Esophagus muscularis mucosa (tissue), 4 donors: ENCODE measurements at places on chromosomes 16 and 17. TPM values are rescaled to one million over a fixed set of nuclear protein-coding genes. Genes with fewer than 3 reads are reported as not detected.

SHBG gene
- total RNA-seq, result not detected

DYNLRB2 gene
- total RNA-seq, result not detected

GRCh38 chr17:77186141-77186604 is 45.4 kb downstream of the SEC14L1 start:
- DNase-seq, result no peak

DNA sequence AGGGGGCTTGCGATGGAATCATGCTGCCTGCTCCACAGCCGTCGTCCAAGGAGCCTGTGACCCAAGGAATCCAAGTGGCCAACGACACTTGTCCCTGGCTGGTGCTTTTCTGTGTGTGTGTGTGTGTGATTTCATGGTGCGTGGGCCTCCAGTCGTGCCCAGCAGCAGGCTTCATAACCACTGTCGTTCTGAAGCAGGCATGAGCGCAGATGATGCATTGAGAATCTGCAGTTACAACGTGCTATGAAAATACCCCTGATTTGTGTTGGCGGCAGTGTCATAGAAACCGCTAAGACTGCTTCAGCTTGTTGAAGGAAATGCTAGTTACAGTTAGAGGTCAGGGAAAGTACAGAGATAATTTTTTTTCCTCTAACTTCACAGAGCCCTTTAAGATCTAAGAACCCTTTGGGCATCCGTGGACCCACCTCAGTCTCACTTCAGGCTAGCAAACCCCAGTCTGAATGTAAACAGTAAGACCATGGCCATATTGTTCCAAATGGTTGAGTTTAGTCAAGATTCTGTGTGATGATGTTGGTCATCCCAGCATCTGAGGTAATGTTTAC is 15.6 kb downstream of the C16orf90 start:
- DNase-seq, result no peak

- no peak for DNase-seq
These were observed 48.5 kb upstream of the MARCHF10 start for GRCh38 chr17:62856594-62856993.

KRTAP4-1 gene
- total RNA-seq, result not detected

GRCh38 chr16:66451548-66451947 is 24.5 kb downstream of the BEAN1 start:
- no peak for DNase-seq

- DNase-seq, result no peak
These were observed 500.2 kb downstream of the CDH11 start for GRCh38 chr16:64621616-64622015.

DNA sequence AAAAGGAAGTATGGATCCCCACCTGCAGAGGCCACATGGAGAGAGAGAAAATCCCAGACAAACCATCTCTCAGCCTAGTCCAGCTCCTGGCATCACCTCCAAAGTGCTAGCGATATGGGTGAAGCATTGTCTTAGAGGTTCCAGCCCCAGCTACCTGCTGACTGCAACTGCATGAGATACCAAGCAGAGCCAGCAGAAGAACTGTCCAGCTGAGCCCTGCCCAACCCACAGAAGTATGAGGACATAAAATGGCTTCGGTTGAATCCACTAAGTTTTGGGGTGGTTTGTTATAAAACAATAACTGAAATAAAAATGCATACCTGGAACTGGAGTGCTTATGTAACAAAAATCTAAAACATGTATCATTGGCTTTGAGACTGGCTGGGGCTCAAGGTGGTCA is 20.4 kb upstream of the SLFN5 start:
- no peak for DNase-seq

DNA sequence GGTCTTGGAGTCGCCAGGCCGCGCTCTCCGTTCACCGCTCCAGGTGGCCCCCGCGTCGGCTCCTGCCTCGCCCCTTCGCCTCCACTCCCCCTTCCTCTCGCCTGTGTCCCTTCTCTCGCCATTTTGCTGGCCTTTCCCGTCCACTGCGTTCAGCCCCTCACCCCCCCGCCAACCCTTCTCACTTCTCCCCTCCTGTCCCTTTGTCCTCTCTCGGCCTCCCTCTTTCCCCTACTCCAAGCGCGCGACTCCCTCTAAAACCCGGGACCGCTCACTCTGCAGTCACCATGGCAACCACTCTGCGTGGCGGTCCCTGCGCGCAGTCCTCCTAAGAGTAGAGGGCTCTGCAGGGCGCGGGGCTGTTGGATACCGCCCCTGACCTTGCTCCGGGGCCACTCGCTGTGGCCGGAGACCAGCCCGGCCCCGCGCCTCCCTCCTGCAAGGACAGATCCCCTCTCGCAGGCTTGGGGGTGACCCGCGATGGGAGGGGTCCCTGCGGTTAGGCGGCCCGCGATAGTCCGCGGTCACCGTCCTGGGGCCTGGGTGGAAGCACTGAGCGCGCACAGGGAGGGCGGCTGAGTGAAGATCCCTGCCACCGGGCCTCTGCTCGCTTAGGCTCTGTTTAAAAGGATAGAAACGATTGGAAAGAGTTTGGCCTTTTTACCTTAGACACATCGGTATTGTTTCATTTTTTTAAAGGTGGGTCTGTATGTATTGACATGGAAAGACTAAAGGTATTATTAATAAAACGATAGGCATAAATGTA is 454 bp downstream of the CCDC40 start:
- no peak for DNase-seq

MYH13 gene
- not detected for total RNA-seq

CCDC144A gene
- 7.5 TPM for total RNA-seq

USP22 gene
- 135 TPM for total RNA-seq

DNA sequence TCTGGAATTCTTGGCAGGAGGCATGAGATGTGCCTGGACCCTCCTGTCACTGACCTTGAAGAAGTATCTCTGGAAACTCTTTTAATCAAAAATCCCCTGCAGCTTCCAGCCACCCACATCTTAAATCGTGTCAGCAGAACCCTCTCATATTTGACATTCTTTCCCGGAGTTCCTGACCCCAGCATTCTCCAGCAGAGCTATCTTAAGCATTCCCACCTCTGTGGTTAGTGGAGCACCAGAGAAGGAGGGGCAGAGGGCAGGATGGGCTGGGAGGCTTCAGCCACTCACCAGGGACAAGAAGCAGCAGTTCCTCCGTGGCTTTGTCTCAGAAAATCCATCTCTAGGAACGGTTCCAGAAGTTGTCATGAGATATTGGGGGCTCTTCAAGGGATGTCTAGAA is 149.9 kb downstream of the RGS9 start:
- DNase-seq, result no peak

ADAD2 gene
- total RNA-seq, result 0.42 TPM
